Hematopoietic multipotent progenitor cell treated with erythropoietin and hydrocortisone succinate and interleukin-3 and kit ligand, for 8 days (in vitro differentiated cells): ENCODE measurements at places on chromosomes 2 and 18.

DNA sequence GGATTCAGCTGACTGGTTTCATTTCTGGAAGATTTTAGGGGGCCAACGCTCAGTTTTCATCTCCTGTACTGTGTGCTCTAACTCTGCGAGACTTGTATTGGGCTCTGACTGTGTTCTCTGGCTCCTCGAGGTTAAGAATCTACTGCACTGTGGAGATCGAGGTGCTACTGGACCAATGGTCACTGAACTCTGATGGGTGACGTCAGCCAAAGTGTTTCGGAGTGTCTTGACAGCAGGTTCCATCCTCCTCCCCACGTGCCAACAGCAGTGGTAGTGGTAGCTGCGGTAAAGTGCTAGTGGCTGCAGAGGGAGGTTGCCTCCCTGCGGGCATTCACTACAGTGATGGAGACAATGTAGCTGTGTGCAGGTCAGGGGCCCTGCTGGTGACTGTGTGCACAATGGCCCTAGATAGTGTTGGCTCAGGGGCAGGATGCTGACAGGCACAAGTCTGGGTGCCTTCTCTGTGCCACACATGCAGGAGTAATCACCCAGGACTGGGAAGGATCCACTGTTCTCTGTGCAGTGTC is 705.7 kb upstream of the DDX18 start:
- DNase-seq: no peak

GRCh38 chr2:191756761-191757160 is 78.8 kb downstream of the NABP1 start:
- no peak for DNase-seq

GRCh38 chr2:20551945-20552328 is 99.0 kb downstream of the HS1BP3 start:
- DNase-seq: no peak

- no peak for DNase-seq
These were observed 29.8 kb upstream of the ZNF407 start for GRCh38 chr18:74567822-74568221.

DNA sequence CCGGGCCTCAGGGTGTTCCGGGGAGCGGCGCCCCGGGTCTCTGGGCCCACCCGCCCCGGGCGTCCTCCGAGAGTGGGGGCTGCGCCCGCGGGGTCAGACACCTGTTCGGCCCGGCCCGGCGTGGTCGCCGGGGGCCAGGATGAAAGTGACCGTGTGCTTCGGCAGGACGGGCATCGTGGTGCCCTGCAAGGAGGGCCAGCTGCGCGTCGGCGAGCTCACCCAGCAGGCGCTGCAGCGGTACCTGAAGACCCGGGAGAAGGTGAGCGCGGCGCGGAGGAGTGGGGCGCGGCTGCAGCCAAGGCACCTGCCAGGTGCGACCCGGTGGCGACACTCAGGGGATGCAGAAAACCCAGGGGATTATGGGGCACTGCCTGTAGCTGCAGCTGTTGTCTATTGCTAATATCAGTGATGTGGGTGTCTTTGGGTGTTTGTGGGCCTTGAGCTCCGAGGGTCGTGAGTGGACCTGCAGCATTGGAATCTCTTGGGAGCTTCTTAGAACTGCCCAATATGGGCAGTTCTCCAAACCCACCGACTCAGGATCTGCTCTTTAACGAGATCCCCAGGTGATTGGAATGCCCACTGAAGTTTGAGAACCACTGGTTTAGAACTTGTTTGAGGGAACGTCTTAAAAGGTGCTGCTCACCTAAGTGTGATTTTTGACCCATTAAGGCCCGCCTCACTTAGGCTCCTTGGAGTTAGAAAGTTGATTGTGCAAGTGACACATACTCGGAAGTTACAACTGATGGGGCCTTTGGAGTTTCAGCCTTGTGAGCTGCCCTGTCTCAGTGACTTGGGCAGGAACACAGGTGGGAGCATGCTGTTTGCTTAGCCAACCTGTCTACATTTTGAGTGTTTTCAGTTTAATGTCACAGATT is 823 bp downstream of the PARD3B start:
- no peak for DNase-seq

- no peak for DNase-seq
These were observed 35.6 kb downstream of the HDAC4 start for GRCh38 chr2:239365071-239365781.

GRCh38 chr2:134532537-134532936 is 186.3 kb downstream of the TMEM163 start:
- DNase-seq: no peak

DNA sequence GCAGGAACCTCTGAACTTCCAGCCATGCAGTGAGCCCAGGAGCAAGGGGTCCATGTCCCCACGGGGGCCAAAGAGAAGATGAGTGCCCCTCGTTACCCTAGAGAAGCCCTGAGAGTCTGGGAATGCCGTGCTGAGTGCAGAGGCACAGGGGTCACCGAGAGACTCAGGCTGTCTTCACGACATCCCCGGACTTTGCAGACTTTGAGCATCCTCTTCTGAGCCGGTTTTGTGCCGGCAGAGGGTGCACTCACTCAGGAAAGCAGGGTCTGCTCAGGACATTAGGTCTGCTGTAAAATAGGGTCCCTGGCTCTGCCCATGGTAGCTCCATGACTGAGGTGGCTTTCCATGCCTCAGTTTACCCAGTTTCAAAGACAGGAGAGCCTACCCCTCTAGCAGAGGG is 71.0 kb downstream of the GALNT14 start:
- DNase-seq: no peak

DNA sequence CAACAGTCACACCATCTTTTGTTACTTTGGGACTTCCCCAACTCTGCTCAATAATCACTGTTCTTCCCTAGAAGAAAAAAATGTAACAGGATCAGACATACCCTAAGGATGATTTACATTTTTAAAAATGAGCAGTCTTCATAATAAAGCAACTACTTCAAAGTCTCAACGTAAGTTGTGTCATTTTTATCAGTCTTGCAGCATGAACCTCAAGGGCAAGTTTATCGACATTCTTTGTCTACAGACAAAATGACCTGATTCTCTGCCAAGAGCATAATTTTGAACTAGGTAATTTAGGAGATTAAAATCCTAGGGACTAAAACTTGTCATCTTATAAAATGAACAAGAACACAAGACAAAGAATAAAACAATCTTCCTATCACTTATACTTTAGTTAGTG is 2.3 kb downstream of the HSPD1 start:
- DNase-seq: peak; percentile 73

GRCh38 chr2:31526946-31527732 is 53.6 kb downstream of the SRD5A2 start:
- no peak for DNase-seq

GRCh38 chr2:69565431-69565839 is 78.1 kb downstream of the AAK1 start:
- DNase-seq: peak; percentile 75

- no peak for DNase-seq
These were observed 4.6 kb downstream of the CHST10 start for GRCh38 chr2:100412881-100413321.

DNA sequence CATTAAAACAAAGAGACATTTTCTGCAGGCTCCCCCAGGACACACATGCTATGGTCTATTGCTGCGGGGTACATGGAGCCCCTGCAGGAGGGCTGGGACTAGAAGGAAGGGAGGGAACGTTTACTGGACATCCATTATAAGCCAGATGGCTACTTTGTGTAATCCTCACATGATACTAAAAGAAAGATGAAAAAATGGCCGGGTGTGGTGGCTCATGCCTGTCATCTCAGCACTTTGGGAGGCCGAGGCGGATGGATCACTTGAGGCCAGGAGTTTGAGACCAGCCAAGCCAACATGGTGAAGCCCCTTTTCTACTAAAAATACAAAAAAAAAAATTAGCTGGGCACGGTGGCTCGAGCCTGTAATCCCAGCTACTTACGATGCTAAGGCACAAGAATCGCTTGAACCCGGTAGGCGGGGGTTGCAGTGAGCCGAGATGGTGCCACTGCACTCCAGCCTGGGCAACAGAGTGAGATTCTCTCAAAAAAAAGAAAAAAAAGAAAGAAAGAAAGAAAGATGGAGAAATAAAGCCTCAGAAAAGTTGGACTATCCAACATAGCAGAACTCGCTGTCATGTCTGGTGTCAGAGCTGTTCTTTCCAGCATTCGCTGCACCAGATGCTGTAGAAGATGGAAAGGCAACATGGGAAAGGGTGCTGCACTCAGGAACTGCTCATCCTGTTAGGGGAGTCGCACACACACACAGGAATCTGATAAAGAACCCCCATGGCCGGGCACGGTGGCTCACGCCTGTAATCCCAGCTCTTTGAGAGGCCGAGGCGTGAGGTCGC is 7.8 kb upstream of the MYCN start:
- no peak for DNase-seq

DNA sequence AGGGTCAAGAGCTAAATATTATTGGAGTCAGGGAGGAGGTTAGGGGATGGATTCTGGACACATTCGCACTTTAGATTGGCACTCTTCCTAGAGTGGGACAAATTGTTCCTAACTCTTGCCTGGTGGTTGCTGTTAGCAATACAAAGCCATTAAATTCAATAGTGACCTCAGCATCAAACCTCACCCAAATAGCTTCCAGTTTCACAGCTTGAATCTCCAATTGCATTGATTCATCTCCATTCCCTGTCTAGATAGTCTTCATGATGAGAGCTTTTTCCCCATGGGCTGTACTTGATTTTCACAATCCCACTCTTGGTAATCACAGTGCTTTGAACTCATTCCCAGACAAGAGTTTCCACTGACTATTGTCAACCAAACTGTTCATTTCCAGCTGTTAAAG is 585.9 kb upstream of the SYT4 start:
- no peak for DNase-seq

DNA sequence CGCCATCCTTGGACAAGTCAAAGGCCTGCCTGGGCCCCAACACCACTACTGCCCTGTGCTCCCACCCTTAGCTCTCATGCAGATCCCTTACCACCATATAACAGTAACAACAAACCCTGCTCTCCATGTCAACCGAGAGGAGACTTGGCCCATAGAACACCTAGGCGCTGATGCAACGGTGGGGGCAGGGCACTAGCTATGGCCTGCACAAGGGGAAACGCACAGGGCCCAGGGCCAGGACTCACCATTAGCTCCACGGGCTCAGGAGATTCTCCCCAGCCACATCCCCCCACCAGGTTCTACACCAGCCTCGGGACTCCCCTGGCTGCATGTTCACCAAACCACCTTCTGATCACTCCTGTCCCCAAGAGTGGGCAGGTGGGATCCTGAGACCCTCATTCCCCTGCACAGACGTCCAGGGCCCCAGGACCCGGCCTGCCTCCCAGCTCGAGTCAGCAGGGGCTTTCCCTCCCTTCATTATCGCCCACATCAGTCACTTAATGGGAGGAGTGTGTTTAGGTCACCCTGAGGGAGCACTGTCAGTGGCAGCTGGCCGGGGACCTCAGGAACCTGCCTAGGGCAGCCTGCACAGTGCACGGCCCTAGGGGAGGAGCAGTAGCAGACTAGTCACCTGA is 29.3 kb downstream of the ANKMY1 start:
- no peak for DNase-seq

DNA sequence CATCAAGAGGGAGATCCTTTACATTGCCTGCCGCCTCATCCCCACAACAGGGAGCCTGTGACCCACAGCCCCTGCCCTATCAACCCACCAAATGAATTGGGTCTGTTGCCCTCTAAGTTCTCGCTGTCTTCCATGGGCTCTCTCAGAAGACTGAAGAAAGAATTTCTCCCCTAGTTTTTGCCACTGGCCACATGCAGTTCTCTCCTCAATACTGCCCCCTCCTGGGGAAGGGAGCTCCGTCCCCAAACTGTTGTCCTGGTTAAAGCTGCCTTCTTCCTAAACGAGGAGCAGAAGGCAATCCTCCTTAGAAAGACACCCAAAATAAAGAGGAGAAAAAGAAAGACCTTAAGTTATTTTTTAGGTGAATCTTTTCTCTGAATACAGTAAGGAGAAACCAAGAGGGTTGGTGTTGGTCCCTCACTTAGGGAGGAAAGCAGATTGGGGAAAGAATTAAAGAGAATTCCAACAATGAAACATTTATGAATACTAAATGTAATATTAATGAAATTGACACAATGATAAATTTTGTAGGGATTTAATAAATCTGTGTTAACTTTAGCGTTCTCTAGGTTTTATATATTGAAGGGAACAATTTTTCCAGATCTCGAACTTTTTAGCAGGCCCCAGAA is 31.1 kb upstream of the SATB2 start:
- peak; percentile 51 for DNase-seq

DNA sequence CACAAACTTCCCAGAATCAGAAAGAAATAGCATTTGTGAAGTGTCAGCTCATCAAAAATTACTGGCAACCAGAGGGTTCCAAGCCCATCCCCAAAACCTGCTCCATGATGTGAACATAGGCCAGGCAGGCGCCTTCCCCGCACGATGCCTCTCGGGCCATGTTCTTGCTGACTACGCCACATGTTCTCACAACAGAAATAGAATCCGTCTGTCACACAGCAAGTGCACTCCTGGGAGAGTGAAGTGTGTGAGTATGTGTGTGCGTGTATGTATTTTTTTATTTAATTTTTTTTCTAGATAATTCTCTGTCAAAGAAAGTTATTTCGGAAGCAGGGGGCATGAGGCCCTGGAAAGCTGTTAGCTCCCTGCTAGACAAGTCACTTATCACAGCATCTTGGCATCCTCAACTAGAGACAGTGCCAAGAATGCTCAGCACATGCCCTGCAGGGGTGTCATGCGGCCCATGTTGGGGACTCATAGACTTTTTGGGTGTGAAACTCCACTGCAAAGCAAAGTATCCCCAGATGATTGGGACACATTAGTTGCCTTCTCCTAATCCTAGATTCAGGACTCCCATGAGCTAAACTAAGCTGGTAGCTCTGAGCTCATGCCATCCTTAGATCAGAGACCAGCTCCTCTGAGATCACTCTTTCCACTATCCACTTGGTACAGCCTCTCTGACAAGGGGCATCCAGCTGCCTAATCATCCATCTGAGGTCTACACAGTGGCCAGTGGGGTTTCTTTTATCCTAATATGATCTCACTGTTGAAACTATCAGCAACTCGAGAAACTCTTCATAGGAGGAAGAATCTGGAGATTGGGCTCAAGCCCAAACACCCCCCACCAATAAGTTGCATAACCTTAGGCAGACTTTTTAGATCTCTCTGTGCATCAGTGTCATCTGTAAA is 53.2 kb upstream of the CYRIA start:
- DNase-seq: peak; percentile 12

DNA sequence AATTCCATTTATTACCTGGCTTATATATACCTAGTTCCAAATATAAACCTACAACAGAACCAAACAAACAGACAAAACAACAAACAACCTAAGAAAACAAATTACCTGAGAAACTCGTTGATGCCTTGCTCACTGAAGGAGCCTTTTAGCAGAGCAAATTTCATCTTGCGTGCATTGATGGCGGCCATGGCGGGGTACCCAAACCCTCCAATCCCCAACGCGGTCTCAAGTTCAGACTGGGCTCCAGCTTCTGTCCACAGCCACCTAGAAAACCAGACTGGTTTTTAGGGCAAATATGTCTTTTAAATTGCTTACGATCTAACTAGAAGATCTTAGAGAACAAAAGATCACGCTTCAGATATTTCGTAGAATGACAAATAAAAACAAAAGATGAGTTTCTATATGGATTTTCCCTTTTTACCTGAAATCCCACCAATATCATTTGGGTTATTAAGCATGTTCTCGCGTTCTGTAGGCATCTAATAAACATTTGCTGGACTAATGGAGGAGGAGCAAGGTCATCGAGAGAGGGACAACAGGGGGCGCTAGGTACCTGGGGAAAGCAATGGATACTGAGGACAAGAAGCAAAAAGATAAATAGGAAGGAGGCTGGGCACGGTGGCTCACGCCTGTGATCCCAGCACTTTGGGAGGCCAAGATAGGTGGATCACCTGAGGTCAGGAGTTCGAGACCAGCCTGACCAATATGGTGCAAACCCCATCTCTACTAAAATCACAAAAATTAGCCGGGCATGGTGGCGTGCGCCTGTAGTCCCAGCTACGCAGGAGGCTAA is 25.2 kb downstream of the PDIA6 start:
- DNase-seq: peak; percentile 53

GRCh38 chr18:63994783-63995399 is 25.0 kb downstream of the SERPINB8 start:
- peak; percentile 46 for DNase-seq
